ENCODE measurements at places on chromosomes 3 and 15.
A peak's percentile ranks its signal among the peaks of the same experiment; 100 is the strongest.

- DNase-seq, result no peak
Measured at GRCh38 chr3:193903966-193904365, 232.0 kb upstream of the HES1 start.

DNA sequence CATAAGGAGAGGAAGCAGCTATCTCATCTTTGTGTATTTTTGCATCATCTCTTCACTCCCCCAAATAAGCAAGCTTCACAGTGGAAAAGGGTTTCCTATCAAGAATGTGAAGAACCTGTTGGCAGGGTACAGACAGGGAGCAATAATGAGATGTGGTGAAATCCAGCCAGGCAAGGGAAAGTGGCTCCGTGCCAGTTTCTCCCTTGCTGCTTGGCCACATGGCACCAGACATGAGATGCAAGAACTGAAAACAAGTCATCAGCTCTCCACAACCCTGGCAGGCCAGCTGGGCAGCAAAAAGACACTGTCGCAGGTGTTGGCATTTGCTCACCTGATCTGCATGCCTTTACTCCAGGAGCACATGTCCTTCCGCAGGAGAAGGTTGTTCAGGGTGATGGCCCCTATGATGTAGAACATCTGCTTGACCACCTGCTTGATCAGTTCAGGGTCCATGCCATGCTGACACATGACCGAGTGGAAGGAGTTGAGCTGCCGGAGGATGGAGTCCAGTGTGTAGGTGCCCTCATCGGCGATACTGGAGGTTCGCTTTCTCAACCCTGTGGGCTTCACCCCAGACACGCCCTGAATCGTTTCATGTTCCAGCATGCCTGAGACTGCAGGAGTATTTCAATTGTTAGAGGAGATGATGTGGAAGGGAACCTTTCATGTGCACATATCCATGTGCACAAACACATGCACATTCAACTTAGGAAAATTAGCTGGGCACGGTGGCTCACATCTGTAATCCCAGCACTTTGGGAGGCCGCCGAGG lies 23.3 kb upstream of the MYO5C start:
- no peak for DNase-seq

GRCh38 chr3:12512534-12513118 lies 28.3 kb downstream of the TSEN2 start:
- no peak for DNase-seq

GRCh38 chr15:80424381-80424780 lies 20.2 kb downstream of the ARNT2 start:
- DNase-seq, result no peak

- peak; percentile 94 for DNase-seq
Measured at GRCh38 chr3:193240850-193241706, at the start of gene PLAAT1. Gene PLAAT1, plus strand, starts transcription at chr3:193241222. Its CDS starts 14,429 bp downstream, at chr3:193255651.

DNA sequence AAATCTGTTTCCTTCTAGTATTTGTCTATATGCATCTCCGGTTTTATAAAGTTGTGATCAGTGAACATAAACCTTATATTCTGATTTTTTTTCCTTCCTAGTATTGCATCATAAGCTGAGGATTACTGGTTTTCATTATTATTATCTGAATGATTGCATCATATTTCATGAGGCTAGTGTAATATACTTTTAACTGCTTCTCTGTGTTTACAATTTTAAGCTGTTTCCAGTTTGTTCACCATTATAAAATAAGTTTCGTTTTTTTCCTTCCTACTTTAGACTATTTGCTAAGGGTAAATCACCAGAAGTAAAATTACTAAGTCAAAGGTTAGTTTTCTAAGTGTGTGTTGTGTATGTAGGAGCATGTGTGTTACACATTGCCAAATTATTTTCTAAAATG lies 20.2 kb downstream of the SEMA6D start:
- no peak for DNase-seq

- DNase-seq, result no peak
Measured at GRCh38 chr3:102099913-102100312, 250.6 kb downstream of the NFKBIZ start.

GRCh38 chr3:154121701-154122551 lies 736 bp downstream of the ARHGEF26 start:
- peak; percentile 71 for DNase-seq

DNA sequence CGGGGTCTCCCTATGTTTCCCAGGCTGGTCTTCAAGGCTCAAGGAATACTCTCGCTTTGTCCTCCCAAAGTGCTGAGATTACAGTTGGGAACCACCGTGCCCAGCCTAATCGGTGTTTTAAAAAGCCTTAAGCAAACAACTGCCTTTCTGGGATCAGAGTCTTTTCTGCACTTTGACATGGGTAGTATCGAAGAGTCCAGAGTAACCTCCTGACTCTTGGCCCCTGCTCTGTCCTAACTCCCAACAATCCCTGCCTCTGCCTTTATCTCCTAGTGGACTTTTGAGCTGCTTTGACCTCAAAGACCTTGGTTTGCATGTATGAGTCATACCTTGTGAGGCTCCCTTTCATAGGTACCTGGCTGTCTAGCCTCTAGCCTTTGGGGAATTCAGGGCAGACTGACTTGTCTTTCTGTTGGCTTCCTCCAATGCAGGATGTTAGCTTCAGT lies 21.0 kb upstream of the HACD2 start:
- DNase-seq, result no peak

- no peak for DNase-seq
Measured at GRCh38 chr15:87238451-87239068, 1018.0 kb downstream of the NTRK3 start.

DNA sequence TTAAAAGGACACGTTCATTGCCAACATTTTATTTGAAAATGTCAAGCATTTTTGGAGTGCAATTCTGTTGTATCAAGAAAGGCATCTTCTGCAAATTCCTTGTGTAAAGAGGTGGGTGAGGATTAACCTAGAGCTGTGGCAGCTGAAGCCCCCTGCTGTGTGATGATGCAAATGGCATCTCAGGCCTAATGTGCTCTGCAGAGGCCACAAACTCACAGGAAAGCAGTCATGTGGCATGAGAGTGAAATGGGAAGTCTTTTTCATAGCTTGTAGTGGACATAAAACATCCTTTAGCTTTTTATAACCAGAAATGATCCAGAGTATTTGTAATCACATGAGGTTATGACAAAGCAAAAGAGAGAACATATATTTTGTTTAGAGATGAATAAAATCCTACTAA lies 6.4 kb downstream of the CADM2 start:
- peak; percentile 70 for DNase-seq

DNA sequence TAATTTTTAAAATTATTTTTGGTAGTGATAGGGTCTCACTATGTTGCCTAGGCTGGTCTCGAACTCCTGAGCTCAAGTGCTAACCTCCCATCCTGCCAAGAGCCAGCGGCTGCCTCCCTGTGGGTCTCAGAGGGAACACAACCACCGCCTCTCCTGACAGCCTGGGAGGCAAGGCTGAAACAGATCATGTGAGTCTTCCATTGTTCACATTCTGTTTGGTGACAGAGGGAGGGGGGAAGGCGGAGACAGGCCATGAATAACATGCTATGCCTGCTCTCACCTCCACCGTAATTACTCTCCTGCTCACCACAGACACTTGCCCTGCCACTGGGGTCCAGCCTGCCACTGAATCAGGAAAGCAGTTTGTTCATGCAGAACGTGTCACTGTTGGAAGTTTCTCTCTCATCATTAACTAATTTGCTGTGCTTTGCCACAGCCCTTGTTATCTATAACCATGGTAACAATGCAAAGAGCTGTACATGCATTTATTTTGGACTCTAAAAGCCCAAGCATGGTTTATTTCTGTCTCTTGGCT lies 78.4 kb upstream of the RASGRF1 start:
- DNase-seq, result peak; percentile 80

DNA sequence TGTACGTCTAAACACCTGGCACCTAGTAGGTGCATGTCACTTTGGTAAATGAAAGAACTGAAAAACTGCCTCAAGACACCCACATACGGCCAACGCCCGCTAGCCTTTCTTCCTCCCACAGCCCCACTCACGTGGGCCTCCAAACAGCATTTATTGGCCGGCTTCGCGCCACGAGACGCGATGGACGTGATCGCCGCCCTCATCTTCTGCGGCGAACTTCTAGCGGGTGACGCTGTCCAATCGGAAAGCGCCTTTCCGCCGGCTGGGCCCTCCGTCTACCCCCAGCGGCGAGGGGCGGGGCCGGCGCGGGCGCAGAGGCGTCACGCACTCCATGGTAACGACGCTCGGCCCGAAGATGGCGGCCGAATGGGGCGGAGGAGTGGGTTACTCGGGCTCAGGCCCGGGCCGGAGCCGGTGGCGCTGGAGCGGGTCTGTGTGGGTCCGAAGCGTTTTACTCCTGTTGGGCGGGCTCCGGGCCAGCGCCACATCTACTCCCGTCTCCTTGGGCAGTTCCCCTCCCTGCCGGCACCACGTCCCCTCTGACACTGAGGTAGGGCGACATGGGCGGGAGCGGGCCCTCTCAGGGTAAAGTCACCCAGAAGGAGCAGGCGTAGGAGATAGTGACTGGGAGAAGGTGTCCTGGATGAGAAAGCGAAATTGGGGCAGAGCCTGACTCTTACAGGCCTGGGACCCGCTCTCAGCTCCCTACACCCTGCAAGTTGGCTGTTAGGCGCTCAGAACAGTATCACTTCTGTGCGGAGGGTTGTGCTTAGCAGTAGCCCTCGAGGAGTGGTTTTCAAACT lies at the start of gene LMLN:
TSS of gene LMLN (plus strand) at position 327 of the 803 bp plus-strand sequence. CDS start at position 356, 29 bp downstream.
- peak; percentile 96 for DNase-seq

GRCh38 chr3:52679811-52680210 lies 5.9 kb downstream of the PBRM1 start:
- DNase-seq, result no peak

DNA sequence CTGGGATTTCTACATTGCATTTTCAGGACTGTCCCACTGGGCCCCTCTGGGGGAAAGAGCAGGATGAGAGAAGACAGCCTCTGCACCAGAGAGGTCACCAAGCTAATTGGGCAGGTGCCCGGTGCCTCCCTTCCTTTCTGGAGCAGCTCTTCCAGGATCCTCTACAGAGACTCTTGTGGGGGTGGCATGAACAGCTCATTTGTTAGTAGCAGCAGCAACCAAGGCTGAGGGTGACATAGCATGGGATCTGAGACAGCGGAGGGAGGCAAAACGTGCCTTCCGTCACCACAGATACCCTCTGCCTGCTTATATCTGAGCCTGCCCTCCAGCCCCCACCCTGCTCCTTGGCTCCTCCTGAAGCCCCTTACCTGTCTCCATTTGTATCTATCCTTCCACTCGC lies 83.1 kb upstream of the OXTR start:
- no peak for DNase-seq

DNA sequence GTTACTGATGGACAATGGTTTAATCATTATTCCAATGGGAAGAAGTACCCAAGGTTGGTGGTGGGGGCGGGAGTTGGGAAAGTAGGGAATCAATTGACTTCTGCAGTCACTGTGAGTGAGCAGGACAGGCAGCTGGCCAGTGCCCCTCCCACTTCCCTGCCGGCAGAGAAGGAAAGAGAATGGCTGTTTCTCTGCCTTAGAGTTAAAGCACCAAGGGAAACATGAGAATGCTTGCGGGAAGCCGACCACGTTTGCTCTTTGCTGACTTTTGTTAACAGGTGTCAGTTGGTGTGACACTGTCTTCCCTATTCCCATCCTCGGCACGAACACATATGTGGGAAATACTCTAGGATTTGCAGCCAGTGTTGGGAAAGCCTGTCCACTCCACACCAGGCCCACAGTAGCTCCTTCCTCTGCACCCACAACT lies 33.5 kb upstream of the MFSD1 start:
- peak; percentile 47 for DNase-seq

DNA sequence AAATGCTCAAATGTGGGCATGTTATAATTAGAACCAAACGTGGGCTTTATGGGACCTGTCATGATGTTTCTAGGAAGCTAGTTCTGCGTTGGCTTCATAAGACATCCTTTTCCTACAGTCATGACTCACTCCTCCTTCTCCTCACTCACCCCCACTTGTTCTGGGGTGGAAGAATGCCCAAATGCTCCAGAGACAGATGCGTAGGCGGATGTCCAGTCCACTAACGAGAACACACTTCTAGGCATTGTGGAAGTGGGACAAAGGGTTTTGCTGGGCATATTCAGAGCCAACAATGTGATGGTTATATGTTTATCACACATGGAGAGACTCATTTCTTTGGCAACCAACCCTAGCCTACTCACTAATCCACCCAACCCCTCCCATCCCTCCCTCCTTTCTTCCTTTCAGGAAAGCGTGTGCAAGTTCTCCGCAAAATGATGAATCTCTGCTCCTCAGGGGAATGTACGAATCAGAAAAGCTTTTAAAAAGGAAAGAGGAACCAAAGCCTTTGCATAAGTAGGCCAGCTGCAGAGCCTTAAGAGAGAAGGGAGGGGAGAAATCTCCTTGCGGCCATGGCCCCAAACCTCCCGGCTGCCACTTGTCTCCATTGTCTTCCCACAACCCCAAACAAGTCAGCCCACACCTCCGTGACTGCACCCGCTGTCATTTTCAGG lies 123.0 kb upstream of the SPRED1 start:
- no peak for DNase-seq

DNA sequence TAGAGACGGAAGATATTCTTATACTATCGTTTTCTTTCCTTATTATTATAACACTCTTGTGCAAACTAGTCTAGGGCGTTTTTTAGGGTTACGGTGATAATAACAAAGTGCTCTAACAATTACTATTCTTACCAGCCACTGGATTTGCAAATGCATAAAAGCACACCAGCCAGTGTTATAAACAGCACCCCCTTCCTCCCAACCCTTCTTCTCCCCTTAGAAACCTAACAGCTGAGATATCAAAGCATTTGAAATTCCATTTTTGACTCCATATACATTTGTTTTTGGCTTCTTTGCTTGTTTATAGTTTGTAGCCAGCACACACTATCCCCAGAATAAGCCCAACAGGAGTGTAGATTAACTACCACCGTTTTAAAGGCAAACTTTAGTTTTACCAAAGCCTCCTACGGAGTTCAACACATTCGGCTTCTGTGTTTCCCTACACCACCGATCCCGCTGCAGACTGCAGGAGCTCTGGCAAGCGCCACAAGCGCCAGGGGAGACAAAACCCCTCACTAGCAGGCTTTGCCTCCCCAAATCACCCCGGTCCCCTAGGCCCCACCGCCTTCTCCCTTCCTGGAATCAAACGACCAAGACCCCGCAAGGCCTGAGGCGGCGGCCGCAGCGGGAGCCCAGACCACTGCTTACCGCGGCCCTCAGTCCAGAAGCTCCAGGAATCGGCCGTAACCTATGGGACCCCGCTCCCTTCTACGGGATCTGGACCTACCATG lies 461 bp downstream of the COPB2 start:
- DNase-seq, result peak; percentile 17
